A172 (cell line): ENCODE measurements at places on chromosomes 13 and 19. TPM values are rescaled to one million over a fixed set of nuclear protein-coding genes. Genes with fewer than 3 reads are reported as not detected.

The ZC3H4 gene
- 10.1 and 13.1 TPM in 2 replicates for total RNA-seq

DNA sequence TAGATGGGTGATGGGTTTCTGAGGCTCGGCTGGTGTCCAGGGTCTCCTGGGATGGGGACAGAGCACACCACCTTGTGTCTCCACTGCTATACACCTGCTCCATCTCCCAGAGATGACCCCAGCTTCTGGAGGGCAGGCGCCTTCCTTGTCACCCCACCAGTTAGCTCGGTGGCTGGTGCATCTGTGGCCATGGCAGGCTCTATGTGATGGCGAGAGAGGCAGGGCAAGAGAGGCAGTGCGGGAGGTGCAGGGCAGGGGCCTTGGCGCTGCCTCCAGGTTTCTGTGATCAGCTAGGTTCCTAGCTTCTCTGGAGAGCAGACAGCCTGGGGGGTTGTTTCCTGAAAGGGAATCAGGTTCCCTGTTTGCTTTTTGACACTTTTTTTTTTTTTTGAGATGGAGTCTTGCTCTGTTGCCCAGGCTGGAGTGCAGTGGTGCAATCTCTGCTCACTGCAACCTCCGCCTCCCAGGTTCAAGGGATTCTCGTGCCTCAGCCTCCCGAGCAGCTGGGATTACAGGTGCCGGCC, 69.0 kb upstream of the ZNF536 start:
- DNase-seq: no peak

DNA sequence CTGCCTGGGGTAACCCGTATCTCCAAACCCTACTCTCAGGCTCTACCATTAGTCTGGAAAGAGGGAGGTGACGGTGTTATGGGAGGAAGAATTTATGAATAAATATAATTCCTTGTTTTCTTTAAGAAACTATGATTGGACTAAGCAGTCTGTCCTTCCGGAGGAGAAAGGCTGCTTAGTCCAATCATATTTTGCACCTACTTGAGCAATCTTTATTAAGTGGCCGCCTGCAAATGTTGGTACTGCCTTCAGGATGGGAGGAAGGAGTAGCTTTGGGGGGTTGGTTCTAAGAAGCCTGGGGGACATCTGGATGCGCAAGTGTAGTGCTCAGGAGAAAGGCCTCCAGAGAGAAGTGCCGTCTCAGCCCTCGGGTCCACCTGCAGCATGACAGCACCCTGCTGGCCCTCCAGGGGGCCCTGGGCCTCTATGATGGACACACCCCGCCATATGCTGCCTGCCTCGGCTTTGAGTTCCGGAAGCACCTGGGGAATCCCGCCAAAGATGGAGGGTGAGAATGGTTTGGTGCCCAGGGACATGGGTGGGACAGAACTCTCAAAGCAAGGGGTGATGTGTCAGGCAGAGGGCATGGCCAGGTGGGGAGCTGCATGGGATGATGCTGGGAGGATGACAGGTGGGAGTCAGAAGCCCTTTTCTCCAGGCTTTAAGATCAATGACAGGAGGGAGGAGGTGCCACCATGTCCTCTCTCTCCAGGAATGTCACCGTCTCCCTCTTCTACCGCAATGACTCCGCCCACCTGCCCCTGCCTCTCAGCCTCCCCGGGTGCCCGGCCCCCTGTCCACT, 4.1 kb downstream of the ACP4 start:
- no peak for DNase-seq

DNA sequence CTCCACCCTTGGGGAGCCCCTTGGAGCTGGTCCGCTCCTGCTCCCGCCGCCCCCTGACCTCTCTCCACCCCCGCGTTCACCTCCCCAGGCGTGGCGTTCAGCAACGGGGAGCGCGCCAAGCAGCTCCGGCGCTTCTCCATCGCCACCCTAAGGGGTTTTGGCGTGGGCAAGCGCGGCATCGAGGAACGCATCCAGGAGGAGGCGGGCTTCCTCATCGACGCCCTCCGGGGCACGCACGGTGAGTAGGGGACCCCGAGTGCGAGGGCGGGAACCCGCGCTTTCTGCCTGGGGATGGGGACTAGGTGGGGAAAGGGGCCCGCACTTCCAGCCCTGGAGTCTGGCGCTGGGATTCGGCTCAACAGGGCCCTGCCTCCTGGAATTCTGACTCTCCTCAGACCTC, 1.7 kb downstream of the CYP2A13 start:
- no peak for DNase-seq
